ENCODE measurements at places on chromosomes 7 and 10. TPM values are rescaled to one million over a fixed set of nuclear protein-coding genes. Genes with fewer than 3 reads are reported as not detected.

Gene ACTR3C
- 10.0 TPM for total RNA-seq

GRCh38 chr10:122047560-122047959, 58.6 kb downstream of the TACC2 start:
- DNase-seq = no peak

DNA sequence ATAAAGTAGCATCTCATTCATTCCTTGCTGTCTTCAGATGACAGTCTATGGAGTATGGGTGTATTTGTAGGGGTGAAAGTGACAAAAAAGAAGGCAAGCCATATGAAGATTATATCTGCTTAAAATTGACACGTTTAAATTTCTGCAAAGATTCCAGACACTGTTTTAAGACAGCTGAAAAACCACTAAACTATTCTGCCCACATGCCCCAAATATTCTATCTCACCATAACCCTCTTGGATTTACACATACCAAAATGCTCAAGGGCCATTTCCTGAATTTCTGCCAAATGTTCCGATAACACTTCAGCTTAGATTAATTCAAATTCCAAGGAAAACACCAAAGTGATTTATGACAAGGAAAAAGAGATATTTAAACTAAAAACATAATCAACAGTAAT, 99.9 kb upstream of the IL6 start:
- no peak for DNase-seq

DNA sequence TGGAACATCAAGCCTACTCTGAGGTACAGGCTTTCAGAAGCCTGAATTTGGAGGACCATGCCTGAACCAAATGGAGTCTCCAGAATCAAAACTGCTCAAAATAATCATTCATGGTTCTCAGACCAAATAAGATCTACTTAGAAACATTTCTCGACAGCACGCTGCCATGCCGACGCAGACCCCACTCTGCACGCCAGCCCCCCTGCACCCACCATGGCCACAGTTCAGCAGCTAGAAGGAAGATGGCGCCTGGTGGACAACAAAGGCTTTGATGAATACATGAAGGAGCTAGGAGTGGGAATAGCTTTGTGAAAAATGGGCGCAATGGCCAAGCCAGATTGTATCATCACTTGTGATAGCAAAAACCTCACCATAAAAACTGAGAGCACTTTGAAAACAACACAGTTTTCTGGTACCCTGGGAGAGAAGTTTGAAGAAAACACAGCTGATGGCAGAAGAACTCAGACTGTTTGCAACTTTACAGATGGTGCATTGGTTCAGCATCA, 6.6 kb upstream of the KMT2C start:
- DNase-seq = no peak

DNA sequence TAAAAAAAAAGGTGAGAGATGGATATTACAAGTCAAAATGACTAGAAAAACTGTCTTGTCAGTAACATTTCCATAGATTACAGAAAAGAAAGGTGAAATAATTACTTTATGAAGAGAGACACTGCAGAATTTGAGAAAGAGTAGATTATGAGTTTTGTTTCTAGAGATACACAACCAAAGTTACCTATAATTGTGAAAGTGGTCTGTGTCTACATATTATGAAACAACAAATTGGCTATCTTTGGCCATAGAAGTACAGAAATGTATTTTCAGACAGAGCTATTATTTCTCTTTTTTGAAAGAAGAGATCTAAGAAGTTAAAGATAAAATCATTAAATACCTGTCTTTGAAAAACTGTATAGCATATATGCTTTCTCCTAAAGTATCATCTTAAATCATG, 30.1 kb downstream of the KCND2 start:
- no peak for DNase-seq

- no peak for DNase-seq
These were observed 18.4 kb downstream of the TRIM24 start for GRCh38 chr7:138478499-138478908.

Gene CFAP43
- 0.16 TPM for total RNA-seq

DNA sequence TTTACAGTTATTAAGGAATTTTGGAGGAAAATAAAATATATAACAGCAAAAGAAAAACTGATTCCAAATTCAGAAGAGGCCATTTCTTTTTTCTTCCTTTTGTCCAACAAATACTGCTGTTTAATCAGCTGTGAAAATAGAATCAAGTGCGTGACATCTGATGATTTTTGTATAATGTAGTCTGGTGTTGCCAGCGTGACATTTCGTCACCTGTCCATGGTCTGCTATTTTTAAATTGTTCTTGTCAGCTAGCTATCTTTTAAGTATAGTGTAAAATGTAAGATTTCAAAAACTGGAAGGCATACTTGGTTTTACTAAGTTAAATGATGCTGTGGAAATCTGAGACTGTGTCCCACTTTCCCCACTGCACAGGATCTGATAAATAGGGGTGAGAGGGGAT, 105.9 kb downstream of the CPEB3 start:
- DNase-seq = no peak

GRCh38 chr10:133258818-133259601, 17.7 kb downstream of the ADAM8 start:
- no peak for DNase-seq

DNA sequence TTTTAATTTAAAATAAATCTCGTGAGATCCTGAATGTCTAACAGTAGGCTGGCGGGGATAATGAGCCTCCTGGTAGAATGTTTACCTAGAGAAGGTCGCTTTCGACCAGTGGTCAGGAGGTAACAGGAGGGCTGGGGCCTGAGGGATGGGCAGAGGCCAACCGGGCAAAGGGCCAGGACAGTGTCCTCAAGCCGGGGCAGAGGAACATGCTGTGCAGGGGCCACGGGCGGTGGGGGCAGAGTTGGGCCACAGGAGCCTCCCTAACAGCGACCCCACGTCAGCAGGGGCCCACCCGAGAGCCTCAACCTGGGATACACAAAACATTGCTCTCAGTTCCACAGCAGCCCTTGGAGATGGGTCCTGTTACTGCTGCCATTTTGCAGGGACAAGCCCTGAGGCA, 14.5 kb downstream of the CFAP46 start:
- no peak for DNase-seq

- no peak for DNase-seq
These were observed 204.3 kb downstream of the ANK3 start for GRCh38 chr10:60185421-60185820.

- DNase-seq = no peak
These were observed 93.0 kb downstream of the BTRC start for GRCh38 chr10:101446947-101447346.

DNA sequence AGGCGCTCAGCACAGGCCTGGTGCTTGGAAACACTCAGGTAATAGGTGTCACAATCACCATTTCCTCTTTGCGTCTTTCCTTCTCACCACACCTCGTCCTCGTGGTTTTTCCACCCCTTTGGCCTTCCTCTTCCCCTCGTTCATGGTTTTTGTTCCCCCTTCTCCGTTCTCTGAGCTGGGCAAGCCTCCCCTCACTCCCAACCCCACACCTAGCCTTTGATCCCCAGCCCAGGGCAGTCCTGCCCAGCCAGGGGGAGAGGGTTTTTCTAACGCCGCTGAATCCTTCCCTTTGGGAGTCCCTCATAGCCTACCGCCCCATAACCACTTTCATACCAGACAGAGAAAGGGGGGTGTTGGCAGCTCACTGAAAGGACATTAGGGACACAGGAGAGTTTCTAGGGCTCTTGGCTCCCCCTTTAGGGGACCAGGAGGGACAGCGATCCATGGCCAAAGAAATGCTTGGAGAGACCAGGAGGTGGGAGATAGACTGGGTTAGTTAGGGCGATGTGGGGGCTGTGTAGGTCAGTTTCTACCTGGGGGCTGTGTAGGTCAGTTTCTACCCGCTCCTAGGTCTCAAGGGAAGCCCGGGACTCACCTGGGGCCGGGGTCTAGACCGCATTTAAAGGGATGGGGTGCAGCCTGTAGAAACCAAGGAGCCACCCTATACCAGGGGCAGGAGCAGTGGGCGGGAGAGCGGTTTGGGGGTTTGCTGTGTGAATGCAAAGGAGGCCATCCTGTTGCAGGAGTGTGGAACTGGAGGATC, 1.4 kb downstream of the EPHB4 start:
- DNase-seq = peak; percentile 57

GRCh38 chr7:27346531-27347275, 104.1 kb downstream of the EVX1 start:
- no peak for DNase-seq

GRCh38 chr10:48607356-48608278, 2.7 kb upstream of the ARHGAP22 start:
- no peak for DNase-seq

- no peak for DNase-seq
These were observed 155.8 kb downstream of the CHN2 start for GRCh38 chr7:29350351-29350750.

- no peak for DNase-seq
These were observed 180.5 kb downstream of the NRP1 start for GRCh38 chr10:33153968-33154327.

All from K562 (cell line).